ENCODE measurements at places on chromosomes 5 and 9.

DNA sequence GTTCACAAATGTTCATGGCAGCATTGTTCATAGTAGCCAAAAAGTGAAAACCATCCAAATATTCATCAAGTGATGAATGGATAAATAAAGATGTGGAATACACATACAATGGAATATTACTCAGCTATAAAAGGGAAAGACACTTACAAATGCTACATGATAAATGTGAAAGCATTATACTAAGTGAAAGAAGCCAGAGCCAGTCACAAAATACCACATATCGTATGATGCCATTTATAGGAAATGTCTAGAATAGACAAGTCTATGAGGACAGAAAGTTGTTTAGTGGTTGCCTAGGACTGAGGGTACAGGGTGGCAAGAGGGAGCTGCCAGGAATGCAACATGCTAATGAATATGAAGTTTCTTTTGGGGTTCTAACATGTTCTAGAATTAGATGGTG is 148.7 kb downstream of the DEPDC1B start:
- no peak for DNase-seq

GRCh38 chr5:83357621-83358231 is 113.8 kb upstream of the VCAN start:
- DNase-seq = no peak

- DNase-seq = no peak
Observed at GRCh38 chr9:4510546-4511322, 20.5 kb downstream of the SLC1A1 start.

GRCh38 chr9:134634667-134635230 is 6.9 kb upstream of the COL5A1 start:
- DNase-seq = no peak

DNA sequence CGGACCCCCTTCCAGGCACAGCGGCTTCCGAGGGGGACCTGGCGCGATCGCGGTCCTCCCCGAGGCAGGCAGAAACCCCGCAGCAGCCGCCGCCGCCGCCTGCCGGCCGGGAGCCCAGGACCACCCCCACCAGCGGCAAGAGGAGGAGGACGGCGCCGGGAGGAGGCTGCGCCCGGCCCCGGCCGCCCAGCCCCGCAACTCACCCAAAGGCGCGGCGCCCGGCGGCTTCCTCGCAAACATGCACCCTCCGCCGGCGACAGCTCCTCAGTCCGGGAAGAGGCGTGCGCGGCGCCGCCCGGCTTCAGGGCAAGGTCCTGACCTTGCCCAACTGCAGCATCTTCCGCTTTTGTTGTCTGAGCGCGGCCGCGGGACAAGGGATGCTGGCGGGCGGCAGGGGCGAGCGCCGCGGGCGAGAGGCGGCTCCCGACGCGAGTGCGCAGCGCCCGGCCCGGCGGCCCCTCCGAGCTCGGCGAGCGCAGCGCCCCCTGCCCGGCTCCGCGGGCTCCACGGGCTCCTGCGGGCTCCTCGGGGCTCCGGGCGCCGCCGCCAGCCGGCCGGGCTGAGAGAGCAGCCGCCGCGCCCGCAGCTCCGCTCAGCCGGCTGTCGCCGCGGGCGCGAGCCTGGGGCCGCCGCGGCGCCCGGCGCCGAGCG is 507 bp downstream of the CTNND2 start:
- no peak for DNase-seq

- peak; percentile 22 for DNase-seq
Observed at GRCh38 chr5:130571076-130571475, 594.0 kb downstream of the HINT1 start.

DNA sequence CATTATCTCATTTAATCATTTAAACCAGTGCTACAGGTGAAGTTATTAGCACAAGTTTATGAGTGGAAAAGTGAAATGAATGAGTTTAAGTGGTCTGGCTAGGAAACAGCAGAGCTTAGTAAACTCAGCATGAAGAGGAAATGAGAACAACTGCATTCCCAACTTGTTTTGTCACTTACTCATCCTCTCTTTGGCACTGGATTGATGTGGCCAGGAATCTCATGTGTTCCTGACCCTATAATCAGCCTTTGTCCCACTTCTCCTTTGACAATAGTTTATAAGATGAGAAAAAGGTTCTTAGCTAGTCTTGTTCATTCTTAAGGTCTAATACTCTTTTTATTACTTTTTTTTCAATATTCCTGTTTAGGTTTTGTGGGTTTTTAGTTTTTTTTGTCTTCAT is 559.2 kb upstream of the TLE4 start:
- DNase-seq = no peak

- peak; percentile 50 for DNase-seq
Observed at GRCh38 chr9:69173891-69174615, at the start of gene TJP2. Gene TJP2 (plus strand): TSS chr9:69174277. CDS start chr9:69174373, 96 bp downstream.

DNA sequence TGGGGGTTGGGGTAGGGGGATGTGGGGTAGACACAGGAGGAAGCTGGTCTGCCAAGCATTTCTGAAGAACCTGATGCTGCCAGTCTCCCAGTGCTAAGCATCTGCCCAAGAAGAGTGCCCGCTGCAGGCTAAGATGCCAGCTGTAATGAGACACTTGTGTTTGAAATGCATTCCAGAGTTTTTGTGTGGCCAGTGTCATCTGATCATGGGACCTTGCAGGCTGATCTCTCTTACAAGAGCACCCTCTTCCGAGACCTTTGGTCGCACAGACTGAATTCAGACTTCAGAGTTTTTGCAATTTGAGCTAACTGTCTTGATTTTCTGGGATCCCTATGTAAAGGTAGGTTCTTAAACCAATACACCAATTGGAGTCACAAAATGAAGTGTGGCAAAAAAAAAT is 58.1 kb downstream of the DENND1A start:
- DNase-seq = no peak

DNA sequence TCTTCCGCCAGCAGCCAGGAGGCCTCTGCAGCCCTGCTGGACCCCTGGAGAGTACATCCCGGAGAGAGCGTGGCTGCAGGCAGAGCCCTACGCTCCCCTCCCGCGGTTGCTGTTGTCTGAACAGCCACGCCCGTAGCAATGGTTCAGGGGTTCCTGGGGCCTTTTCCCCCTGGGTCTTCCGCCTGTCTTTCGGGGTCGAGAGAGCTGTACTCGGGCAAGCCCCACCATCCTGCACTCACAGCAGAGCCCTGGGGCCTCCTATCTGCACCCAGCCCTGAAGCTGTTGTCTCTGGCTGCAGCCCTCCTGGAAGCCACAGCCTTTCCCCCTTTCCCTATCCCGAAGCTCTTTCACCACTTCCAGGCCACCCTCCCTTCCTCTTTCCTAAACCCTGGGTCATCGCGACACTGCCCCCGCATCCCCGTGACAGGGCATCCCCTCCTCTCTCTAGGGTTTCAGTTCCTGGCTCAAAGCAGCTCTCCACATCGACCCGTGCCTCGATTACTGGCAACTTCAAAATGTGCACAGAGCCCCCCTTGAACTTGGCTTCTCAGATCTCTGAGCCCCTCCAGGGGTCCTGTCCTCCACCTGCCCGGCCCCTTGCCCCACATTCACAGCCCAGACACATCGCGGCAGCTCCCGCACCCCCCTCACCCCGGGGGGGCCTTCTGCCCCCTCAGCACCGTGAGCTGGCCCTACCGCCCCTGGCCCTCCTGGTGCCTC is 43.9 kb upstream of the CEP72 start:
- DNase-seq = no peak

DNA sequence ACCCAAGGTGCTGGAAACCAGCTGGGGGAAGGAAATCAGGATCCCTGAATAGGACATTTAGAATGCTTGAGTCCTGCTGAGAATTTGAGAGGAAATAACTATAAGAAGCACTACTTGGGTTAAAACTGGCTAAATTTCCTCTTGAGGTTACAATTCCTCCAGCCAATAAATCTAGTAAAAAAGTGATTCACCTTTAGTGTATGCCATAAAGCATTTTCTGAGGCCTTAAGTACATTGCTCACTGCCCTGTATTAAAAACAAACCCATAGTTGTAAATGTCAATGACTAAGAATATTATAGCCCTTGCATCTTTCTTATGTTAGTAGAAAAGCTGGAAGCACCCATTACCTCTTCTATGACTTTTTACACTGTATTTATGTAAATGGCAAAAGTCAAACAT is 634.7 kb upstream of the ARRDC3 start:
- no peak for DNase-seq

- DNase-seq = peak; percentile 12
Observed at GRCh38 chr5:80686757-80687156, 32.0 kb upstream of the DHFR start.

DNA sequence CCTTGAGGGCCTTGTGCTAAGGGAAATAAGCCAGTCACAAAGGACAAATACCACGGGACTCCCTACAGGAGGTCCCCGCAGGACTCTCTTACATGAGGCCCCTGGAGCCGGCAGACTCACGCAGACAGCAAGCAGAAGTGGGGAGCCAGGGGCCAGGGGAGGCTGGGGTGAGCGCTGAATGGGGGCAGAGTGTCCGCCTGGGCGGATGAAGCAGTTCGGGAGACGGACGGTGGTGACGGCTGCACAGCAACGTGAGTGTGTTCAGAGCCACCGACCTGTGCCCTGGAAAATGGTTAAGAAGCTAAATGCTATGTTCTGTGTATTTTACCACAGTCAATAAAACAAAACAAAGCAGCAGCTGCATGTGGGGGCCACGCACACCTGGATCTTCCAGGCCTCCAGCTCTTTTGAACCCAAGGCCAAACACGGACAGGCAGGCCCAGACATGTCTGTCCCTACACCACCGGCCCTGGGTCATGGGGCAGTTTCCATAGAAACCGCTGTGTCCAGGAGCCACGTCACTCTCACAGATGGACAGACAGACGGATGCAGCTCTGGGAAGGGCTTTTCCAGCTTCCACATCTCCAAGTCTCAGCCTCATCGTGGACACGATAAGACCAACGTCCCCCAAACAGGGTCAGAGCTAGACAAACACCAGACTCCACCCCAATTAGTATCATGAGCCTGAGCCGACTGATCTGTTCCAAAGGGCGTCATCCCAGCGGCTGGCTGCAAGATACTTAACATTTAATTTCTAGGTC is 103.9 kb downstream of the VAV2 start:
- no peak for DNase-seq

- no peak for DNase-seq
Observed at GRCh38 chr5:163731256-163731655, 225.8 kb downstream of the MAT2B start.

DNA sequence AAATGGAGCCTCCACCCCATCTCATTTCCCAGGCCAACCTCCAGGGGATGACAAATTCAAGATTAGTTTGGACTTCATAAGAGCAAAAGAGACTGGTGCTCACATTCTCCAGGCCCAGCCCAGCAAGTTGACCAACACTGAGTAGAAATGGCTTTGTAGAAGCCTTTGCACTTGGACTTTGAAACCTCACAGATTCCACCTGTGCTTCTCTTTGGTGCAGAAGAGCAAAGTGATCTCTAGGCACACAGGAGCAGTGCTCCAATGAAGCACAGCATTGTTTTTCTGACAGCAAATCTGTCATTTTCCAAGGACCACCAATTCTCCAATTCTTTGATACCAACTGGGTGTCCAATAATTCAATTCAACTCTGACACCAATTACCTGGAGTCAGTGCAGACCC is 17.1 kb upstream of the RNF145 start:
- DNase-seq = no peak

DNA sequence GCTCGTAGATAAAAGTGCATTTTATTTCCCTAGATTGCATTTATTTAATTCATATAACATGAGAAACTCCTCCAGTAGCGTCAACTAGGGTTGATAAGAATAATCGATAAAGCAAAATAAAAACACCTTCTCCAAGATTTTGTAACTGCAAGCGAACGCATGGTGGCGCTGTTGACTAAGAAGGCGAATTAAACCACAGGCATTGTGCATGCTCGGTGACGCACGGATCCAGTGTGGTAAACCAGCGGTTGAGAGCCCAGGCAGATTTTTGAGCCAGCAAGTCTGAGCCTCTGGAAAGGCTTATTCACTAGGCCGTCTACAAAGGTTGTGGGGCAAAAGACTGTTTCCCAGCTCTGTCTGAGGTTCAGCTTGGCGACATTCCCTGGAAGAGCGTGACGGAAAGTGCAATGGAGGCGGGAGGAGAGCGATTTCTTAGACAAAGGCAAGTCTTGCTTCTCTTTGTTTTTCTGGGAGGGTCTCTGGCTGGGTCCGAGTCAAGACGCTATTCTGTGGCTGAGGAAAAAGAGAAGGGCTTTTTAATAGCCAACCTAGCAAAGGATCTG is at the start of gene PCDHB3:
TSS of gene PCDHB3 (plus strand) at position 231 of the 563 bp plus-strand sequence. CDS start at position 408, 177 bp downstream.
- no peak for DNase-seq

DNA sequence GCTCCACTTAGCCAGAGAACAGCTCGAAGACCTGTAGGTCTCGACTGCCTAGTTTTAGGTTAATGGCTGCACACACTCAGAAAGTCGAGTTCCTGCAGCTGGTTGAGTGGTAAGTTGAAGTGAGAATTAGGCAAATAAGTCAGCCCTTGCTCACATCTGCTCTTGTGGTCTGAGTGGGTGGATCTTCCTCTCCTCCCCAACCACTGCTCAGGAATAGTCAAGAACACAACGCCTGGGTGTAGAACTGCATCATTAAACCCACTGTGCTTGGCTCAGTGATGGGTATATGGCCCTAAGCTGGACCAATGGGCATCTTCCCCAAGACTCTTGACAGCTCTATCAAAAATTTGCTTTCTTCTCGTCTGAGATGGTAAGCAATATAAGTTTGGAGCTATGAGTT is 20.9 kb upstream of the ADAM19 start:
- no peak for DNase-seq

DNA sequence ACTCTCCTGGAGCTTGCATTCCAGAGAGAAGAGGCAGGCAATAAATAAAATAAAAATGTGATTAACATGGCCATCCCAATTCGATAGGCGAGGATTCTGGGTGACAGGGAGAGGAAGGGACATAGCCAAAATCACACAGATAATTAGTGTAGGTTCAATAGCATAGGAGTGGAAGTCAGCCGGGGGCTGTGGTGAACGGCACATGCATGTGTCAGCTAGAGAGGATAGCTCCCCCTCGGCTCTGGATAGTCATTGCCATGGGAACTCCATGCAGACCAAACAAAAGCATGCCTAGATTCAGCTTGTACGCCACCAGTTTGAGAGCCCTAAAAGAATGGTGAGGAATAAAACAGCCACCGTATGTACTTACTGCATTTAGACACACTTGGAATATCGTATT is 223.5 kb downstream of the GRIA1 start:
- DNase-seq = no peak

- DNase-seq = no peak
Observed at GRCh38 chr5:4022056-4022670, 426.5 kb downstream of the IRX1 start.

GRCh38 chr9:135584934-135585333 is 23.4 kb downstream of the PAEP start:
- DNase-seq = no peak

- DNase-seq = no peak
Observed at GRCh38 chr5:147248561-147248960, 13.7 kb downstream of the STK32A start.

DNA sequence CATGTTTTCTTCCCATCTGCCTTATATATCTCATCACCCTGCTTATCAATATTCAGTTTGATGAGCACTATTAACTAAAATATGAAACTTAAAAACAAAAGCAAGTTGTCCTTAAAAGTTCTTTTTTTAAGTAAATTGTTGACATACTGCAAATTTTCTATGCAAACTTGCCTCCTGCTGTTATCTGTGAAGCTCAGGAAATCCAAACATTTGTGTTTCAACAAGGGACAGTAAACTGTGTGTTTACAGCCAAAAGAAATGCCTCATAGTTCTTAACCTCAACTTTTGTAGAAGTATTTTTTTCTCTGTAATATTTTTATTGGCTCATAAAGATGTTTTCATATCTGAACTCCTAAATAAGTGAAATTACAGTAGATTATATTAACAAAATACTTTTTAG is 7.7 kb upstream of the TTC23L start:
- no peak for DNase-seq
